ENCODE measurements at places on chromosomes 7 and 10. TPM values are rescaled to one million over a fixed set of nuclear protein-coding genes. Genes with fewer than 3 reads are reported as not detected.

- peak overlapping the region; percentile 90 for H3K27ac ChIP-seq
- H3K4me3 ChIP-seq, result no peak overlapping the region
Observed at GRCh38 chr7:132486274-132486610, 90.0 kb downstream of the PLXNA4 start.

GRCh38 chr7:128378637-128379036, 17.1 kb upstream of the PRRT4 start:
- no peaks in the 10 kb centered on the region for H3K4me1 ChIP-seq
- DNase-seq, result no peak
- no peak overlapping the region for H3K4me3 ChIP-seq
- peaks cover 5% of the 10 kb centered on the region for H3K27me3 ChIP-seq
- no peak overlapping the region for H3K27ac ChIP-seq

- H3K36me3 ChIP-seq, result no peaks in the 10 kb centered on the region
- peaks cover 5% of the 10 kb centered on the region for H3K27me3 ChIP-seq
- no peak for DNase-seq
- H3K4me1 ChIP-seq, result peaks cover 56% of the 10 kb centered on the region
- H3K4me3 ChIP-seq, result no peak overlapping the region
Observed at GRCh38 chr10:69426376-69426727, 9.6 kb upstream of the TACR2 start.

DNA sequence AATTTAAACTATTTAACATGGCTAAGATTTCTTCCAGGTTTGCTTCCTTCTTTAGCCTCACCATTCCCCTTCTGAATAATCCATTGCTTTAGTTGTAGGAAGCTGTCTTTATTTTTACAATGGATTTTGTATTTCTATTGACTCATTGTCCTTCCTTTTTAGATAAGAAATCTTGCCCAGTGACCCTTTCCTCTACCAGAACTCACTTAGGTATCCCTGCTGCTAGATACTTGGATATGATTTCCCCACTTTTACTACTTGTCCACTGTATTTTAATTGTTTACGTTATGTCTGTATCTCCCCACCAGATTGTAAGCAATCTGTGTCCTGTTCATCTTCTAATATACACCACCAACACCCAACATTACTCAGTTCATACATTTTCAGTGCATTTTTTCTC, 47.7 kb upstream of the MDFIC start:
- H3K36me3 ChIP-seq, result no peaks in the 10 kb centered on the region
- no peaks in the 10 kb centered on the region for H3K4me1 ChIP-seq
- no peak overlapping the region for H3K4me3 ChIP-seq
- DNase-seq, result no peak

SEMA4G gene
- 0.16 TPM for total RNA-seq

DNA sequence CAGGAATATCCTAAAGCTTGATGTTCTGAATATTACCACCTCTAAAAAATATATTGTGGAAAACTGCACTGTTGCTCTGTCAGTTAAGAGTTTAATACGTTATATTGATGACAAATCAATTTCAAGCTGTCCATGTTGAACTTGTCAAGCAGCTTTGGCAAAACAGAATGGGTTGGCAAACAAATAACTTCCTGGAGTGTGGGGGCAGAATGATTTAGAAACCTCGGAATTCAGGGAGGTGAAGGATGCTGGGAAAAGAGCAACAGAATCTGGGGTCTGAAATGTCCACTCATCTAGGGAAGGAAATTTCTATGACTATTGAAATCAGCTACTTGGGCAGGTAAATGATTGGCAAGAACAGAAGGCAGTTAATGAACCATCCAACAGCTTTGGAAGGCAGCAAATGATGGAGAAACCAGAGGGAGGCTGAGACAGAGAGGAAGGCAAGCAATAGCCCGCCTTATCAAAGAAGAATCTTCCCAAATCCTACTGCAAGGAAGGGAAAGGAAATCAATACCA, 95.1 kb upstream of the PALS2 start:
- no peak for DNase-seq
- no peaks in the 10 kb centered on the region for H3K4me1 ChIP-seq
- H3K4me3 ChIP-seq, result no peak overlapping the region
- H3K27me3 ChIP-seq, result peaks cover 15% of the 10 kb centered on the region

MMD2 gene
- not detected for total RNA-seq

DNA sequence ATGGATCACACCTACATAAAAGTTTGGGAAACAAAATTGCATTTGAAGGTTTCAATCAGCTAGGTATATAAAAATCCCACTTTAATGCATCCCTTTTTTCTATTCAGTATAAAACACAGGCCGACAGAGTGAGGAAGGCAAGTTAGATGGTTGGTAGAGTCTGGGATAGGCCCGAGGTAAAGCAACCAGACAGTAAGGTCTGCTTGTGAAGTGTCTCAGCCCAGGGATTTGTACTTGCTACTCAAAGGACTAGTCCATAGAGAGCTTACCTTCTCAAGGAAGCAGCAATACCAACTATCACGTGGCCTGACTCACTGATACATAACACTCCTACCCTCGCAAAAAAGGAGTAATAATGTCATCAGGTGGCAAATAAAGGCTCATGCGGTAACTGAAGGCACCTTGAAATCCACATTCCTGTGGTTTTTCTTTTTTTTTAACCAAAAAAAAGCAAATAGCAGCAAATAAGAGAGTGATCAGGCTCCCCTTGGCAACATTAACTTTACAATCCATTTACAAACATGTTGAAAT, 56.2 kb upstream of the ATP6V0A4 start:
- H3K4me1 ChIP-seq, result no peaks in the 10 kb centered on the region
- no peaks in the 10 kb centered on the region for H3K27me3 ChIP-seq
- H3K4me3 ChIP-seq, result no peak overlapping the region
- H3K36me3 ChIP-seq, result peaks cover 3% of the 10 kb centered on the region
- H3K27ac ChIP-seq, result no peak overlapping the region

GRCh38 chr7:2894118-2894940, 50.2 kb upstream of the GNA12 start:
- H3K27ac ChIP-seq, result peak overlapping the region; percentile 96
- H3K36me3 ChIP-seq, result no peaks in the 10 kb centered on the region
- peak overlapping the region; percentile 78 for H3K4me3 ChIP-seq
- H3K4me1 ChIP-seq, result peaks cover 29% of the 10 kb centered on the region
- DNase-seq, result peak; percentile 65

GRCh38 chr7:87140271-87140748, 11.9 kb upstream of the DMTF1 start:
- DNase-seq, result no peak
- H3K4me3 ChIP-seq, result no peak overlapping the region
- no peaks in the 10 kb centered on the region for H3K36me3 ChIP-seq
- no peak overlapping the region for H3K27ac ChIP-seq

DNA sequence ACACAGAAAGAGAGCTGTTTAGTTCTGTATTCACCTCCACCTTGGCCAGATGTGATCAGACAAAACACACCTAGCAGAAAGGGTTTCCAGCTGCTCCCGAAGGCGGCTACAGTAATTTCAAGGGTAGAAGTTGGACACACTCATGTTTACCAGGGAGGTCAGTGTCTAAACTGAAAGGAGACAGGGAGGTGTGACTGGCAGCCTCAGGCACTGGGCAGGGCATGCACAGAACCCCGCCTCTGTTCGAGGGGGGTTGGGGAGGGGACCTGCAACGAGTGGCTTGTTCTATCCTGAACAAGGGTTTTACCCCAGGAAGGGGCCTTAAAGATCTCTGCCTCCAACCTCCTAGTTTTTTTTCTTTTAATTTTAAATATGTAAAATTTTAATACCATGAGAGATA, 49.6 kb downstream of the BPGM start:
- no peak for DNase-seq
- no peaks in the 10 kb centered on the region for H3K27me3 ChIP-seq
- H3K36me3 ChIP-seq, result no peaks in the 10 kb centered on the region
- no peak overlapping the region for H3K4me3 ChIP-seq

DNA sequence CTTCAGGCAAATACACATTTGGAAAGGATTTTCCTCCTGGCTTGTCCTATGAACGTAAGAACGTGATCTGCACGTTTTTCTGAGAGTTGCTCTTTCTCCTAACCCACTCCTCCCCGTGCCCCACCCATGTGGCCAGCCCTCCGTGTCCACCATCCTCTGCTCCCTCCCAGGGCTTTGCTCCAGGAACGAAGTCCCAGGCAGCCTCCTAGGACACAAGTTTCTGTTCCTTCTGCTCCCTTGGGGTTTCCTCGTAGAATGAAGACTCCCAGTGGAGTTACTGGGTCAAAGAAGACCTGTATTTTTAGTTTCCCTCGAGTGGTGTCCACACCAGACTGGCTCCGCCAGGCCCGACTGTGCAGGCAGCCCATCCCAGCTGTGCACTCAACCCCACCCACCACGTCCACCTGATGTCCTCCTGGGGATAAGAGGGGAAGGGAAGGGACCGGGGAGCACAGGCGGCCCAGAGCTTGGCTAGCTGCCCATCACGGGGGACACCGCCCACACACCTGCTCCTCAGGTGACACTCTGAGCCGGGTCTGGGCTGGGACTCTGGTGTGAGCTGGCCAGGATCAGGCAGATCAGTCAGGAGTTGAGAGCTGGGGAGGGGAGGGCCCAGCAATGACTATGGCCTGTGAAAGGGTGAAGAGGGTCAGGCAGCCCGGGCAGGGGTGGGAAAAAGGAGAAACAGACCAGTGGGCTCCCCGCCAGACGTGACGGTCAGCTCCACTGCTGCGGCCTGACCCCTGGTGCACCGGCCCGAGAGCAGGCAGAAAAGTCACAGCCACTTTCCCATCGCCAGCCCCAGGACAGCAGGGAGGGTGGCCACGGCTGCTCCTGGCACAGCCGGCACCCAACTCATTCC, 54.3 kb upstream of the PPP2R2D start:
- H3K4me3 ChIP-seq, result no peak overlapping the region
- H3K27ac ChIP-seq, result no peak overlapping the region
- no peaks in the 10 kb centered on the region for H3K4me1 ChIP-seq
- no peaks in the 10 kb centered on the region for H3K36me3 ChIP-seq

GRCh38 chr7:151008511-151009323, 15.6 kb downstream of the ATG9B start:
- peaks cover 62% of the 10 kb centered on the region for H3K4me1 ChIP-seq
- no peaks in the 10 kb centered on the region for H3K27me3 ChIP-seq
- no peaks in the 10 kb centered on the region for H3K36me3 ChIP-seq
- H3K4me3 ChIP-seq, result peak overlapping the region; percentile 76
- peak; percentile 83 for DNase-seq

GRCh38 chr7:112103246-112103645, 103.0 kb downstream of the DOCK4 start:
- H3K27me3 ChIP-seq, result no peaks in the 10 kb centered on the region
- H3K4me3 ChIP-seq, result no peak overlapping the region
- no peak overlapping the region for H3K27ac ChIP-seq
- H3K4me1 ChIP-seq, result no peaks in the 10 kb centered on the region
- no peaks in the 10 kb centered on the region for H3K36me3 ChIP-seq

GRCh38 chr7:108299251-108299973, 156.8 kb downstream of the NRCAM start:
- H3K4me3 ChIP-seq, result no peak overlapping the region
- H3K4me1 ChIP-seq, result no peaks in the 10 kb centered on the region
- DNase-seq, result no peak
- no peaks in the 10 kb centered on the region for H3K27me3 ChIP-seq
- H3K27ac ChIP-seq, result no peak overlapping the region

ANKRD61 gene
- total RNA-seq, result 0.26 TPM

DNA sequence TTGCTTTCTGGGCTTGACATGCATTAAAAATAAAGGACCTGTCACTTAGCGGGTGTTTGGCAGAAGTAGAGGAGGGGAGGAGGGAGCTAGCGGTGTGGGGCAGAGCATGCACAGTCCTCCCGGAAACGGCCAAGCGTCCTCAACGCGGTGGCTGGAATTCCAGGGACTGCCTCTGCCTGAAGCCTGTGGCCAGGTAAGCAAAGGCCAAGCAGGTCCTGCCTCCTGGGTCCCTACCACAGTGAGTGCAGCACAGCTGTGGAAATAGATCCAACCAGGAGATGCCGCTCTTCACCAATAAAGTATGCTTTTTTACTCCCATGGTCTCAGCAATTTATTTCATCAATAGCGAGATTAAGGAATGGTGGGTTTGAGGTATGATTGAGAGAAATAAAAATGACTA, 323.4 kb downstream of the WDR37 start:
- no peaks in the 10 kb centered on the region for H3K4me1 ChIP-seq
- no peak overlapping the region for H3K27ac ChIP-seq
- peaks cover 31% of the 10 kb centered on the region for H3K27me3 ChIP-seq
- no peak overlapping the region for H3K4me3 ChIP-seq
- no peak for DNase-seq
- H3K36me3 ChIP-seq, result no peaks in the 10 kb centered on the region

COL17A1 gene
- total RNA-seq, result not detected

DNA sequence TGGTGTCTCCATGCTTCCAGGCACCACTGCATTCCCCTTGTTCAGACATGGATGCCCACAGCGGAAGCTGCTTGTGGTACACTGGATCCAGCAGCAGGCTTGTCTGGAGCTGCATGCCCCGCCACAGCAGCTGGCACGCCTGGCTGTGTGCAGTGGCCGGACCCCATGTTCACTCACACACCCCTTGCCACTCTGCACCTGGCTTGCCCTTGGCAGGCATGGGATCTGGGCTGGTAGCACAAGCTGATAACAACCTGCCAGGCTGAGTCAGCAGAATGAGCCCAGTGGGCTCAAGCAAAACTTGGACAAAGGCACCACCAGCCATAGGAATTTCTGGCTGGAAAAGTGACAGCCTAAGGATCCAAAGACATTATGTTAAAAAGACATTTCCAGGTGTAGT, 91.8 kb upstream of the TMEM168 start:
- H3K27me3 ChIP-seq, result no peaks in the 10 kb centered on the region
- no peak overlapping the region for H3K4me3 ChIP-seq
- H3K36me3 ChIP-seq, result peaks cover 13% of the 10 kb centered on the region
- no peak overlapping the region for H3K27ac ChIP-seq

GRCh38 chr10:14244801-14245211, 85.9 kb downstream of the FRMD4A start:
- no peak overlapping the region for H3K27ac ChIP-seq
- no peaks in the 10 kb centered on the region for H3K4me1 ChIP-seq
- H3K4me3 ChIP-seq, result no peak overlapping the region
- H3K36me3 ChIP-seq, result no peaks in the 10 kb centered on the region
- H3K27me3 ChIP-seq, result peaks cover 4% of the 10 kb centered on the region
- DNase-seq, result no peak

DNA sequence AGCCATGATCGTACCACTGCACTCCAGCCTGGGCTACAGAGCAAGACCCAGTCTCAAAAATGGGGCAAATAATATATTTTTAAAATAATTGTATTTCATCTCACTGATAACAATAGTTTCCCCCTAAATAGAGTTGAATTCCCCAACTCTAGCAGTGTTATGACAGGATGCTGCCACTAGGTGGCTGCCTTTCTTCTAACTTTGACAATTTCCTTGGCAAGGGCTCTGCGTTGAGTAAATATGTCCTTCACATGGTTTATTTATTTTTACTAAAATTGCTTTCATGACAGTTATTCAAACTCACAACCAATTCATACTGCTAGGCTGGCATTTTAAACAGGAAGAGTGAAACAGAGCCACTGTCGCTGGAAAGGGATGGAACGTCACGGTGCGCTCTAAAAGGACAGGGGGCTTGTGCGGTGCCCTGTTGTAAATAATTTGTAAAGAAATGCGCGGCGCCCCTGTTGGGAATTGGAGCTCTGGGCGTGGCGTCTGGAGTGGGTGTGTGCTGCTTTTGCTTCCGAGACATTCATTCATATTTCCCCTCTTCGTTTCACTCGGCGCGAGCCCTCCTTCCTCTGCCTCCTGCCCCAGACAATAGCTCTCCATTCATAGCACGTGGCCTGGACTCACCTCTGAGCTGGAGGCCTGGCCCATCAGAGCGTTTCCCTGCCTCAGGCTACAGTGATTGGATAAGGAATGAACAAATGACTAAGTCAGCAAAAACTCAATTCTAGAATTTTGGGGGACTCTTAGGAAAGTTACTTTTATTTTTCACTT, 20.5 kb upstream of the PITRM1 start:
- DNase-seq, result peak; percentile 70
- no peak overlapping the region for H3K4me3 ChIP-seq
- no peaks in the 10 kb centered on the region for H3K36me3 ChIP-seq
- H3K4me1 ChIP-seq, result peaks cover 8% of the 10 kb centered on the region
- H3K27ac ChIP-seq, result no peak overlapping the region

SPACDR gene
- 2.7 TPM for total RNA-seq

- no peaks in the 10 kb centered on the region for H3K36me3 ChIP-seq
- H3K27me3 ChIP-seq, result no peaks in the 10 kb centered on the region
- DNase-seq, result no peak
- H3K27ac ChIP-seq, result no peak overlapping the region
Observed at GRCh38 chr7:3143869-3144775, 100.5 kb upstream of the CARD11 start.
